CD4-positive, alpha-beta T cell treated with Interleukin-15 for 4 hours (primary cell): ENCODE measurements at places on chromosomes 5 and 9.

DNA sequence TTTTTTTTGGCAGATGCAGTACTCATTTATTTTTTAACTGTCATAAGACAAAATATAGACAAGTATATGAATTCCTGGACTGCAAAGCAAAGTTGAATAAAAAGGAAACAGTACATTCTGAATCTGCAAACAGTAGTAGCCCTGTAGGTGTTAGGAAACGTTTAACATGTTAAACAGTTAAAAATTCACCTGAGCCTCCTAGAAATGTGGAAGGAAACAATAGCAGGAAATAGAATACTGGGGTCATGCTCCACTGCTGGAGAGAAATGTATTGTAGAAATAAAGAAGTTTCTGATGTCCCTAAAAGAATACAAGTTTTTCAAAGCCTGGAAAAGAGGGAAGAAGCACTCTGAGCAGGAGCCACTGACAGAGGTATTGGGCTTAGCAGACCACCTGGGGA, 866.0 kb downstream of the PTPRD start:
- no peak for DNase-seq

- DNase-seq = peak; percentile 38
Measured at GRCh38 chr9:110050925-110051355, 157.0 kb downstream of the C9orf152 start.

GRCh38 chr9:137582286-137582860, 3.6 kb upstream of the DPH7 start:
- no peak for DNase-seq

GRCh38 chr5:32559411-32559810, 25.9 kb upstream of the SUB1 start:
- DNase-seq = no peak

DNA sequence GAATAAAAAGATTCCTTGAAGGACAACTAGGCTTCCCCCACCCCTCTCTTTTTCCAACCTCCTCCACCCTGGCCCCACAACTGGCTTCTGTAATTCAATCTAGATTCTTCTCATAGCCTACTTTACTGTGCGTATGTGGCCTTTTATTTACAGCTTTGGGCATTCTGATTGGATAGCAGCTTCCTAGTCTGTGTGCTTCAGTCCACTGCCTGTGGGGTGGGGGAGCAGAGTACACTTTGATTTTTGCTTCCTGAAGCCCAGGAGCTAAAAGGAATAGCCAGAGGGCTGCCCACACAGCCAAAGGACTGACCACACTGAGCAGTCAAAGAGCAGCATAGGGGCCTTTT, 30.4 kb downstream of the RUSC2 start:
- DNase-seq = no peak

- no peak for DNase-seq
Measured at GRCh38 chr5:151063142-151063989, 17.5 kb downstream of the TNIP1 start.

GRCh38 chr5:175524211-175524610, 45.9 kb downstream of the SFXN1 start:
- DNase-seq = no peak

GRCh38 chr5:128579639-128580038, 41.6 kb upstream of the FBN2 start:
- no peak for DNase-seq
